ENCODE measurements at places on chromosomes 6 and 20.

- no peak for DNase-seq
Measured at GRCh38 chr20:50928469-50928868, 2.8 kb downstream of the ADNP start.

DNA sequence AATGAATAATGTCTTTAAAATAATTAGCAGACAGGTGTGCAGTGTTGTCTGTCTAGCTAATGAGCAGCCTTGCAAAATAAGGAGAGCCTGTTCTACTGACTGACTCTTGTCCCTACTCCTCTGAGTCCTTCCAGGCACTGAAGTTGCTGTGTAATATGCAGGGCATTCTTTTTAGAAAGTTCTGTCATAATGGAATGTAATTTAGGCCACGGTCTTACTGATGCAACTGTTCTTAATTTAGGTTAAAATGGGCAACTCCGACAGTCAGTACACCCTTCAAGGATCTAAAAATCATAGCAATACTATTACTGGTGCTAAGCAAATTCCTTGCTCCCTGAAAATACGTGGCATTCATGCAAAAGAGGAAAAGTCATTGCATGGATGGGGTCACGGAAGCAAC lies 133.9 kb downstream of the TIAM2 start:
- DNase-seq = no peak

- peak; percentile 24 for DNase-seq
Measured at GRCh38 chr6:26064619-26065257, 22.5 kb upstream of the HFE start.

DNA sequence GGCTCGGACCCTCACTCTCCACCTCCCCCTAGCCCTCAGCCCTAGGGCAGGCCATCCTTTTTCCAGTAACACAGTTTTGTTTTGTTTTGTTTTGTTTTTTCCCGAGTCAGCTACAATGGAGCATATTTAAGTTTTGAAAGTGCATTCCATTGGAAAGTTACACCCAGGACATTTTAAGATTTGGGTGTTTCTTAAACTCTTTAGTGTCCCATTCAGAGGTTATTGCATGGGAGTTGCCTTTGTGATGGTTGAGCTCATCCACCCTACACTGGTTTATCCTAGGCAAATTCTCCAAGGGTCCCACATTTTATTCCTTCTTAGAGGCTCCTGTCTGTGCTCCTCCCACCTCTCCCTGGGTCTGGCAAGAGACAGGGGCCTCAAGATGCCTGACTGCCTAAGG lies 58.9 kb downstream of the THBS2 start:
- no peak for DNase-seq

- DNase-seq = no peak
Measured at GRCh38 chr20:59412181-59412580, 111.8 kb downstream of the EDN3 start.

DNA sequence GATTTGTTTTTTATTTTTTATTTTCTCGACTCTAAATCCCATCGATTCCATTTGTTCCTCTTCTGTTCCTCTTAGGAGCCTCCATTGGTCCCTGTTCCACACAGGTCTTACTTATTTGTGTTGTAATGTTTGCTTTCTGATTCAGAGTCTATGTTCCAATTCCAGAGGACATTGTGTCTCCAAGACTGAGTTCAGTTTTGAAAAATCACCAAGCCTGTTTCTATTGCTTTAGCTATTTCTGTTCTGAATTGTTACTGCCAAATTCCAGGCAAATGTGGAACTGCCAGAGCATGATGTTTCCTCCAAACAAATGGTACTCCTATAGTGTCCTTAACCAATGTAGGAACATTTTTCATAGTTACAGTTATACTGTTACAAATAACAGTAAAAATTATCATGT lies 270.9 kb upstream of the SPTLC3 start:
- no peak for DNase-seq

GRCh38 chr20:4691753-4692152 lies 30.0 kb upstream of the PRND start:
- no peak for DNase-seq

DNA sequence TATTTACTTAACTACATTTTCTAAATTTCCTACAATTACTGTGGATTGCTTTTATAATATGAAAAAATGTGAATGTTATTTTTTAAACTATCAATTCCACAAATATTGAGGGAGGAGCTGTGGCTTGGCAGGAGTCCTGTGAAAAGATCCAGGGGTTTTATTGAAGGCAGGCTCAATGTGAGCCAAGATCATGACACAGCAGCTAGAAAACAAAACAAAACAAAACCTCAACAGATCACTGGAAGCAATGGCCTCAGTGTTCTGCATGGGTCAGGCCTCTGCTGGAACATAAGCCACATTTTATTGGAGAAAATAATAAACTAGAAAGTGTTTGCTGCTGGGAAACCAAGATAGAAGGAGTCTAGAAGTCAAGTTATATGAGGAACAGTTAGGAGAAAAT lies 19.4 kb upstream of the RCAN2 start:
- DNase-seq = no peak

- no peak for DNase-seq
Measured at GRCh38 chr6:108446629-108447150, 114.0 kb upstream of the FOXO3 start.

DNA sequence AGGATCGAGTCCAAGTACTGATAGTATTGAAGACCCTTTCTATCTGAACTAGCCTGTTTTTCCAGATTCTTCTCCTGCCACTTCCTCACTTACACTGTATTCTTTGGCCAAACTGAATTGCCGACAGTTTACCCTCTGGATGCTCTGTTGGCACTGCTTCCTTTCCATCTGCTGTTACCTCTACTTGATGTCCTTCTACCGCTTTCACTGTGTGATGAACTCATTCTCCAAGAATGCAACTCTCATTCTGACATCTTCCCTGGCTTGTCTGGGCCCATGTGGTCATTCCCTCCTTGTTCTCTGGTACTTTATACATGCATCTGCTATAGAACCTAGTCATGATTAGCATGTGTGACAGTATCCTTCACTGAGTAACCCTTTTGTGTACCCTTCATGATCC lies 16.3 kb downstream of the RPRD1B start:
- DNase-seq = no peak

DNA sequence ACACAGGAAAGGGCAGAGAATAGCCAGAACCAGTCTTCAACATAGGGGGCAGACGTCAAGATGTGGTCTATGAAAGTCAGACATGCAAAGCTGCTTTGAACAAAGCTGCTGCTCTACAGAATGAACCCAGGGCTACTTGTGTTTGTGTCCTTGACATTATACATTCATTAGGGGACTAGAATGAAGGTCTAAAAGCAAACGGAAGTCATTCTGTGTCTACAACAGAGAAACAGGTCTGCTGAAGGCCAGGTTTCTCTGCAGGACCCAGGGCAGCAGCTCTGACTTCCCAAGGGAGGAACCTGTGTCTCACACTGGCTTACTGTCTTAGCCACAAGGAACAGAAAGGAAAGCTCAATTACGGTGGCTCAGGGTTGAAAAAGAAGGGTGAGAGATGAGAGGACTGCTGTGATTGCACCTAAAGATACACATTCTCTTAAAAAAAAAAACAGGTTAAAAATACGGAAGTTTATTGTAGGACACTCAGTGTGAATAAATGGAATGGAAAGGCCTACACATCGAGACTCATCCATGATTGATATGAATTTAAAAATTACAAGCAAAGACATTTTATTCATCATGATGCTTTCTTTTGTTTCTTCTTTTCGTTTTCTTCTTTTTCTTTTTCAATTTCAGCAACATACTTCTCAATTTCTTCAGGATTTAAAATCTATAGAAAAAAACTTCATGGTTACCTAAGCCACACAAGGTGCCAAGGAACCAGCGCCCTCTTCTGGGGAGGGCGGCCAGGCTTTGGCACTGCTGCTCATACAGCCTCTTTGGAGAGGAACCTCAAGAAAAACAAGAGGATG lies 6.7 kb downstream of the PSMA7 start:
- peak; percentile 70 for DNase-seq

DNA sequence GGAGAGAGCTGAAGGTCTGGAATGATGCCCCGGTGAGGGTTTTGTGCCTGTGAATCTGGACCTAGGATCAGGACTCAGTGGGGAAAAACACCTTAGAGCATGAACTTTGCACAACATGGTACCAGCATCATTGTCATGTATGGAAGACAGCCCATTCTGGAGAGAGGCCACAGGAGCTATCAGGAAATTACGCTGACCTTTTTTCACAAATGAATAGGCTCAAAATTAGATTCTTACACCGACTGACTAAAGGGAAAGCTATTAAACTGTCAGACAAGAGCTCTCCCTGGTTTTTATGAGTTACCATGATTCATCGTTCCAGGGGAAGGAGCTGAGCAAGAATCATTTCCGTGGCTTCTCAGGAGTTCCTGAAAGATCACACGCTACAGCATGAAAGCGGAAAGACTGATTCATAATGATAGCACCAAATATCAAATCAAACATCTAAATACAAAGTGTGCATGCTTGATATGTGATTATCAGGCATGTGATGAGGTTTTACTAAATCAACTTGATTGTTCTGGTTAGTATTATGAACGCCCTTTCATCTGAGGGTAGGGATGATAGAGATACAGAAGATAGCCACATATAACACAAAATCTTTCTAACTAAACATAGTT lies 224.9 kb upstream of the SMLR1 start:
- peak; percentile 21 for DNase-seq

DNA sequence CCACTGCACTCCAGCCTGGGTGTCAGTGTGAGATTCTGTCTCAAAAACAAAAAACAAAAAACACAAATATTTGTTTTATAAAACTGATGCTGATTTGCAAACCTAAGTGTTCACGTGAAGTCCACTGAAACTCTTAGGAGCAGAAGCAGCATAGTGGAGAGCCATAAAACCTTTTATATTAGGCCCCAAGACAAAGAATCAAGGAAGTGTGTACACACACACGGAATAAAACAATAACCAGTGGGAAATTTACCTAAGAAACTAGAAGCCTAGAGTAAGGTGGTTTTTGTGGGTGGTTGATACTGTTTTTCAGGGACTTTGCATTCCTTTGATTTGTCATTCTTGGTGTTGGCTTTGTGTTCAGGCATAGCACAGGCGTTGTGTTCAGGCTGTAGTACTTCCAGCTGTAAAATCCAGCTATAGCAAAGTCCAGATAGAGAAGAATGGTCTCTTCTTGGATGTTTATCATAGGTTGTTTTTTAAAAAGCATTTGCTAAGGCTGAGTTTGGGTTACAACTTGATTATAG lies 61.3 kb downstream of the ATRN start:
- DNase-seq = no peak

- DNase-seq = no peak
Measured at GRCh38 chr6:26375270-26375669, 7.6 kb upstream of the BTN2A2 start.

- DNase-seq = no peak
Measured at GRCh38 chr6:159249128-159249527, 79.9 kb downstream of the FNDC1 start.

- DNase-seq = no peak
Measured at GRCh38 chr6:68754681-68755213, 119.7 kb downstream of the ADGRB3 start.

DNA sequence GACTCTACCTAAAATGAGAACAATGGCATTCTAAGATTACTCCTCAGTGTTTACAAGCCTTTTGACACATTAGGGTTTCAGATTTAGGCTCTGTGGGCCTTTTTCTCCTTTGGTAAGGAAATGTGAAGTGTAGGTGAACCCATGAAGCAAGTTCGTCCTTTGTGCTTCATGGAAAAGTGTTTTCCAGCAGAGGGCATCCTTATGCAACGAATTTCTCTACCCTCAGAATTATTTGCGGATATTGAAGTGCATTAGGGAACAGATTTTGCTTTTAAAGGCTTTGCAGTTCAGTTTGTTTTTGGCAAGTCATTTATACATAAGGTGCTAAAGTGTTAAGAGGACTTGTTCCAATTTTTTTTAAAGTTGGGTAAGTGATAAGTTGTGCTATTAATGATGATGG lies 55.7 kb upstream of the FERMT1 start:
- DNase-seq = no peak

DNA sequence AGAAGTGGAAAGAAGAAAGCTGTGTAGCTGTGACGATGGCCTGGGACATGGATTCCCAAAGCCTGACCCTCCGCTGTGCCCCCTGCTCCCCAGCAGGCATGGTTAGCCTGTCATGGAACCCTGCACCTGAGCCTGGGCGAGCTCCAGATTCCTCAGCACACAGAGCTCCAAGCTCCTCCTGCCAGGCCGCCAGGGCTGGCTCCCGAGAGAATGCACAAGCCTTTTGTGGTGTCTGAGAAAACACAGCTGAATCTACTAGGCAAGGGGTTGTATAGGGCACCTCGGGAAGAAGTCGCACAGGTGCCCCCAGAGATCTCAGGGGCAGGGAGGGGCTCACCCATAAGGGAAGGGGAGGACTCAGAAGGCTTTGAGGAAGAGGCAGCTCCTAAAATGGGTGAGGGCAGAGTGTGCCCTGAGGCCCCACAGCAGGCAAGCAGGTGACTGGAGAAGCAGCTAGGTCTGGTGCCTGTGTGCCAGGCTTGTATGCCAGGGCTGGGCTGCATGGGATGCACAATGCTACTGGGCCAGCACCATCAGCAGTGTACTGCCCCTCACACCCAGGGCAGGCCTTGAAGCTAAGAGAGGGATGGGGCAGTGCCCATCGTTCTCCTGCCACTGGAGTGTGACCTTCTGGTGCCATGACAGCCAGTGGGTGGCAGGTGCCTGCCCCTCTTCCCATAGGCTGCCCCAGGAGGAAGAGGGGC lies 64.3 kb upstream of the CD93 start:
- DNase-seq = no peak

DNA sequence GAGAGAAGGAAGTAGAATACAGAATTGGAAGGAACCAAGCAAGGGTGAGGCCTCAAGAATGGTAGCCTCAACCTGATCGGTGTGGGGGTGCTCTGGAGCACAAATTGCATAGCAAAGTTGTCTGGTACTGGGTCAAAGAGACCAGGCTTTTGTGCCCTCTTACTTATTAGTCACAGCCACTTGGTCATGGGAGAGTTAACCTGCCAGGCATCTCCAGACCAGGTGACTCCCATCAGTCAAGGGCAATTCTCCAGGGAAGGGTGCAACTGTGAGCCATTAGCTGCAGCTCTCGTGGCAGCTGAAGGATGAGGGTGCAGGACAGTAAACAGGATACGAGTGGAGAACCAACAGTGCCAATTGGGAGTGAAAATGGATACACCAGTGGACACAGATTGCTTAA lies 47.7 kb upstream of the PLCB4 start:
- no peak for DNase-seq

DNA sequence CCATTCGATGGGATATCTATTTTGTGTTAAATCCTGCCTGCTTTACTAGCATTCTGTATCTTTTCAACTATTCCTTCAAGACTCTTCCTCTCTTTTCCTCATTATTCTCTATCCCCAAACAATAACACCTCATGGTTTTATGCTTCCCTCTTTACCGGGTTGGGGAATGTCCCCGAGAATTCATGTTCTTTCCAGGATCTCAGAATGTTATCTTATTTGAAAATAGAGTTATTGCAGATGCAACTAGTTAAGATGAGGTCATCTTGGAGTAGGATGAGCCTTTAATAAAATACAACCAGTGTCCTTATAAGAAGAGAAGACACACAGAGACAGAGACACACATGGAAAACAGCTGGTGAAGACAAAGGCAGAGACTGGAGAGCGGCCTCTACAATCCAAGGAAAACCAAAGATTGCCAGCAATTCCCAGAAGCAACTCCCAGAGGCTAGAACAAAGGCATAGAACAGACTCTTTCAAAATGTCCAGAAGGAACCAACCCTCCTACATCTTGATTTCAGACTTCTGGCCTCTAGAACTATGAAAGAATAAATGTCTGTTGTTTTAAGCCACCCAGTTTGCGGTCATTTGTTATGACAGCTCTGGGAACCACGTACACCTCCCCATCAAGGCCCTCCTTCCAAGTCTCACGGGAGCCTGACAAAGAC lies 126.8 kb upstream of the TNFAIP3 start:
- DNase-seq = no peak
